Amniotic epithelial cell (primary cell): ENCODE measurements at places on chromosomes 4 and X.
A peak's percentile ranks its signal among the peaks of the same experiment; 100 is the strongest.

DNA sequence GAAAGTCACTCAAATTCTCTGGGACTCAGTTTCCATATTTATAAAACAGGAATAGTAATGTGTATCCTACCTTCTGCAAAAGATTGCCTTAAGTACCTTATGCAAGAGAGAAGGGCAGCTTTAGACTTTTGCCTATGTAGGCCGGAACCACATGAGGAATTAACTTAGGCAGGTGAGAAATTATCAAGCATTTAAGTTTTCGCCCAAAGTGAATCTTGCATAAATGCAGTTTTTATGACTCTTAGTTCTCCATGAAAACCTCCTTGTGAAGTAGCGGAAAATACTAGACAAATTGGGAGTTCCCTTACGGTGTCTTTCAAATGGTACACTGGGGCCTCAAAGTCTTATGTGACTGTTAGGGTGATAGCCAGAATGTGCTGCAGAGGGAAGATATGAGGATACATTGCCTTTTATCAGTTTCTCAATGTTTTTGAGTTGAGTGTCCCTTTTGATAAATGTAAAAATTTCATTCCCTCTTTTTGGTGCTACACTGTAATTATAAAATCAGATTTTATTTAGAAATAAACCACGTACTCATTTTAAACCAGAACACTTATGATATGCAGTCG is 2.6 kb downstream of the SH2D1A start:
- no peak for DNase-seq

DNA sequence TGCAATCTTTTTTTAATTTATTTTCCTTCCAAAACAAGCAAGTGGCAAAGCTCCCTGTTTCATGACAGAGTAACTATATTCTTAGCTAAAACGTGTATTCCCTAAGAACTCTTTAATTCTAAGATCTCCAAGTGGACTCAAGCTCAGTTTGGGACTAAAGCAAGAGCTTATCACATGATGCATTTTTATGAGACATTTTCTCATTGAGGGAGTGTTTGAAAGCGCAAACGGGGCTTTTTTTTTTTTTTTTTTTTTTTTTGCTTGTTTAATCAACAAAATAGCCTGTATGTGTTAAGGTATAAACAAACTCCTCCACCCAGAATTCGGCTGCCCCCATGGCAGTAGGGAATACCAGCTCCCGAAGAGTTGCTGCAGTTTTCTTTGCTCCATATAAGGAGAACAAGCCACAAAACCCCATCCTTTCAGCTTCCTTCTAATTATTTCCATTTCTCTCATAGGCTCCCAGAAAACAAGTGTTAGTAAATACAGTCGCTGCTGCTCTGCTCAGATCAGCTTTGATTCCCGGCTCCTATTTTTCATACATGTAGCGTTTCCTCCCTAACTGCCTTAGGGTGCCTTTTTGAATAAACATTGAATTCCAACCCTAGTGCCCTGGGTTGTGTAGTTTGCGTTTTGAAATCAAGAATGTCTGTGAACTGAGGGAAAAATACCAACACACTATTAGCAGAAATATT is 669 bp upstream of the PPARGC1A start:
- DNase-seq: no peak

GRCh38 chrX:125137521-125137920 is 182.2 kb upstream of the TEX13C start:
- DNase-seq: no peak

- DNase-seq: peak; percentile 33
These were observed 402 bp upstream of the UPRT start for GRCh38 chrX:75273483-75273882.

DNA sequence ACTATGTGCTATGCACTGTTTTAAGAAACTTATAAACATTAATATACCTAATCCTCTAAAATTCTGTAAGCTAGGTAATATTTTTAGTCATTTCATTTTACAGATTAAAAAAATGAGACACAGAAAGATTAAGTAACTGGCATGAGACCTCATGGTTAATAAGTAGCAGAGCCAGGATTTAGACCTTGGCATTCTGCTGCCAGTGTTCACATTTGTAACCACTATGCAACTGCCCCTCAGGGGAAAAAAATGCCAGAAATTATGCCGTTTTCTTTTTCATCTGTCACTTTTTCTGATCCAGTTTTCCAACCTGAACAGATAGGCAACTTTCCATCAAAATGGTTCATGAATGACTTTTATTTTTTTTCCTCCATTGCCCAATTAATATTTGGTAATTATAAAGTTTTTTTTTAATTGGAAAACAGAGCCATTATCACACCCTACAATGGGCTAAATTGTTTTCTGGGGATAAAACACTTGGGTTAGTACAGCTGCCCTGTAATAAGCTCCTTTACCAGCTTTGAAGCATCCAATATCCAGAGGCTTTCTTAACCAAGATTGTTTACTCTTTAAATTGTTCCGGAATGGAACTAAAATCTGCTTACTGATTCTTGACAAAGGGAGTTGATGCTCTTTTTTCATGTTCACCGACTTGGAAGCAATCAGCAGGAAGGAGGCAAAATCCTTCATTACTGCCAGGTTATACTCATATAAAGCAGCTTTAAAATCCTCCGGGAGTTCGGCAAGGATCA is 56.4 kb upstream of the DDX60 start:
- DNase-seq: no peak

GRCh38 chr4:66032571-66032970 is 362.3 kb upstream of the EPHA5 start:
- DNase-seq: peak; percentile 21

DNA sequence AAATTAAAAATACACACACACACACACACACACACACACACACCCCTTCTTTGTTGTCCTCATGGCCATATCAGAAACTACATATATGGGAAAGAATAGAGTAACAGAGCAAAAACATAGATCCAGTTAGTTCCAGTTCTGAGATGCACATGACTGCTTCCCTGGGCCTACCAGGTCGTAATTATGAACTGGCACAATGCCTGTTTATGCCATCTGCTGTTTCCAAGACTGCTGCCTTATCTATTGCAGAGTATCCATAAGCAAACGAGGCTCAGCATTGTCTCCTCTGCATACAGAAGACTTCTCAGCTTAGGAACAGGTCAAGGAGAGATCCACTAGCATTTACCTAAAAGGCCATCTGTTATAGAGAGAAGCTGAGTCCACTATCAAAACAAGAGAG is 789.0 kb downstream of the TECRL start:
- DNase-seq: no peak

- DNase-seq: peak; percentile 38
These were observed 329.3 kb upstream of the RPS6KA3 start for GRCh38 chrX:20595928-20596575.

GRCh38 chr4:165006456-165006855 is 25.3 kb upstream of the TRIM60 start:
- no peak for DNase-seq

DNA sequence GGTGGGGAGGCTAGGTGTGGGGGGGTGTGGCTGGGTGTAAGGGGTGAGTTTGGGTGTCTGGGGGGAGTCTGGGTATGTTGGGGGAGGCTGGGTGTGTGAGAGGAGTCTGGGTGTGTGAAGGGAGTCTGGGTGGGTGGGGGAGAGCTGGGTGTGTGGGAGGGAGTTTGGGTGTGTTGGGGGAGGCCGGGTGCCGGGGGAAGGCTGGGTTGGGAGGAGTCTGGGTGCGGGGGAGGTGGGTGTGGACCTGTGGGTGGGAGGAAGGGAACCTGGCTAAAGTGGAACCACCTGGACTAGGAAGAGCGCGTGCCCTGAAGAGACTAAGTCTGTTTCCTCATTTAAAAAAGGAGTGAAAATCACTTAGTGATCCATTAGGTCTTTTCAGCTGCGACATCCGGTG is 18.3 kb downstream of the SPON2 start:
- DNase-seq: no peak

DNA sequence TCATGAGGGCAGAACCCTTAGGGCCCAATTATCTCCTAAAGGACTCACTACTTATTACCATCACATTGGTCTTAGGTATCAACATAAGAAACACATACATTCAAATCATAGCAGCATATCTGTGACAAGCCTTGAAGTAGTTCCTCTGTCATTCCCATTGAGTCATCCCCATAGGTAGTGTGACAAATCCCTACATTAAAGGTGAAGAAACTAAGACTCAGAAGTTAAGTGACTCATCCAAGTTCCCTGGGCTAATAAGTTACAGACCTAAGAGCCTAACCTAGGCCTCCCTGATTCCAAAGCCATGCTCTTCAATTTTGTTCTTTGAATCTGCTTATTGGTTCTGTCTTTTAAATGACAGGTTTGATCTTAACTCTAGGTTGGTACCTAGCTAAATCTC is 58.2 kb downstream of the CD38 start:
- no peak for DNase-seq

DNA sequence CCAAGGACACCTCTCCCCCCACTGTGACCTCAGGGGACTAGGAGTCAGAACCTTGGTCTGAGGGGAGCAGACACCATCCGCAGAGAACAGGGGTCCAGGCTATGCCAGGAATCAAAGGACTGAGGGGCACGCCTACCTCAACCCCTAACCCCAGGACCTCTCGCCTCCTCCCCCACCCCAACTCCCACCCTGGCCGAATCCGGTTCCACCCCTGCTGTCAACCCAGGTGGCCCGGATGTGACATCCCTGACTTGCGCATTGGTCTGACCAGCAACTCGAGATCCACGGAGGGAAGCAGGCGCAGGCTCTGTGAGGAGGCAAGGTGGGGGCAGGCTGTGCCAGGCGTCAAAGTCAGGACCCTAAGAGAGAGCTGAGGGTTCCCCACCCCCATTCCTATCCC is 468 bp upstream of the MAGEA4 start:
- DNase-seq: no peak

DNA sequence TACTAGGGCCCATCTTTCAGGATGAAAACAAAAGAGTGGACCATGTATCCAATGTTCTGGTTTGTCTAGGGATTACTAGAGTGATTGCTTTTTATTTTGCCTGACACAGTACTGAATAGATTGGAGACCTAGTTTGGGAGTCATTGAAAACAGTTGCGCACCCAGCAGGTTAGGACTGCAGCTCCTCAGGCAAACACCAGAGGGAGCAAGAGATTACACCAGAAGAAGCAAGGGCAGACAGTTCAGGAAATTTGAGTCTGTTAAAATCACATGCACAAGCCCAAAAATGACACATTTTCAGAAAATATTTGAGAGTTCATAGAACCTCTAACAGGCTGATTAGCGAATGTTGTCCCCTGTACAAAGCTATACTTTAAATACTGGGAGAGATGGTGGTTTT is 55.6 kb downstream of the CYLC1 start:
- peak; percentile 3 for DNase-seq

DNA sequence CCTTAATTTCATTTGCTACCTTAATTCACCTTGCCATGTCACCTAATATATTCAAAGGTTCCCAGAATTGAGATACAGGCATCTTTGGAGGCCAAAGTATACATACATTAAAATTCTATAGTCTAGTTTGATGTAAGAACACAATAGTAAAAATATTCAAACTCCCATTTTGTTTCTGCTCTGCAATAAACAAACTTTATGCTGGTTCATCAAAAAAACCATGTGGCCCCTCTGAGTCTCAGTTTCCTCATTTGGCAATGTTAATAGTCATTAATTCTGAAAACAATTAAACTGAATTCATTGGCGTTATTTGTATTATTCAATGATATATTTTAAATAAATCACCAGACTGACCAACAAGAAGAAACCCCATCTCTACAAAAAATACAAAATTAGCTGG is 639.4 kb upstream of the INTU start:
- no peak for DNase-seq

DNA sequence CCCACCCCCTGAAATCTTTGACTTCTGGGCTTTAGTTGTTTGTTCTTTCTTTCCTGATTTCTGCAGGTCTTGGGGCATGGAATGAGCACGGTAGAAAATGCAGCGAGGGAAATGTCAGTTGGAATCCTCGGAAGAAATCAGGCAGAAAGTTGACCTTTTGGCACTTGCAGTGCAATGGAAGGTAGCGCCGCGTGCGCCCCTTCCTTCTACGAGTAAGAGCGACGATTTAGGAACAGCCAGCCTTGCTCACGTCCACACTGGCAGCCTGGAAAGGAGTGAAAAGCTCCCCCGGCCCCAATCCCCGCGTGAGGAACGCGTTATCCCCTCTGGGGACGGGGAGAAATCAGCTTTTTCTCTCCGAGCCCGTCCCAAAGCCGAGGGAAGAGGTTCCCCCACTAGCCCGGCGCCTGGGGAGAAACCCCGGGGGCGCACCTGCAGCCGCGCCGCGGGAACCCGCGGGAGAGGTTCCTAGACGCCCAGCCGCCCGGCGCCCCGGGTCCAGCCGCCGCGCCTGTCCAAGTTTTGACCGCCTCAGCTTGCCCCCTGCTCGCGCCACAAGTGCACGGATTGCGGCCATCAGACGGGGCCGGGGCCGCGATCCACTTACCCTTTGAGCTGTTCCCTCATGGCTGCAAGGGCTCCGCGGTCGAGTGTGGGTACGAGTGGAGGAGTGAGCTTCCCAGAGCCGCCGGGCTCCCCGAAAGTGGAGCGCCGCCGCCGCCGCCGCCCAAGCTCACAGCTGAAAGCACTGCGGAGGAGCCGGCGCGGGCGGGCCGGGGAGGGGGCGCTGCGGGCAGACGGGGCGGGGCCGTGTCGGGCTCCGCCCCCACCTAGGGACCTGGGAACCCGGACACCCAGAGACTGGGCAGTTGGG is 194.6 kb upstream of the FTHL17 start:
- DNase-seq: no peak

DNA sequence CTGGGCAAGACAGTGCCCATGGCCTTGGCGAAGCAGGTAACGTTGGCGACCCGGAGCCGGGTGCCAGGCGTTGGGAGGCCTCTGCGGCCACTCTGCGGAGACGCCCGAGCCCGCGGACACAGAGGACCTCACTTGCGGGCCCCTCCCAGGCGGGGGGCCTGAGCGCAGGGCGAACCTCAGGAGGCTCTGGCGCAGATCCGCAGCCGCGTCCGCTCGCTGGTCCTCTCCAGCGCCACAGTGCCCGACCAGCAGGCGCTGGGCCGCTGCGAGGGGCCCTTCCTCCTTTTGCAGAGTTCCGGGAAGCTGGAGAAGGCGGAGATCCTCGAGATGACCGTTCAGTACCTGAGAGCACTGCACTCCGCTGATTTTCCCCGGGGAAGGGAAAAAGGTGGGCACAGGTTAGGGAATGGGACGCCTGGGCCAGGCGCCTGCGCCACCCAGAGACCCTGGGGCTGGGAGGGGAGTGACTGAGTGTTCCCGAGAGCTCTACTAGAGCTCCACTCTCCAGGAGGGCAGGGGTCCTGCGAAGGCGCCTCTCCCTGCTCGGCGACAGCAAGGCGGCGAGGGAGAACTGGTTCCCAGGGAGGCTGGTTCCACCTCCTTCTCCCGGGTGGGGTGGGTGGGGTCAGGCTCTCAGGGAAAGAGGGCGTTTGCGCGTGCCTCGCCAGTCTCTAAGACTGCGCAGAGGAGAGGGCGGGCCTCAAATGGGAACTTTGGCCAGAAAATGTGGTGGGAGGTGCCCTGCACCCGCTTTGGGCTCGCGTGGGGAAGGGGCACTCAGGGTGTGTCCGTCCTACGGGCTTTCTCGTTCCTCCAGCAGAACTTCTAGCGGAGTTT is 1.4 kb downstream of the HELT start:
- DNase-seq: no peak

- DNase-seq: no peak
These were observed 21.4 kb downstream of the IL3RA start for GRCh38 chrX:1357993-1358392.

DNA sequence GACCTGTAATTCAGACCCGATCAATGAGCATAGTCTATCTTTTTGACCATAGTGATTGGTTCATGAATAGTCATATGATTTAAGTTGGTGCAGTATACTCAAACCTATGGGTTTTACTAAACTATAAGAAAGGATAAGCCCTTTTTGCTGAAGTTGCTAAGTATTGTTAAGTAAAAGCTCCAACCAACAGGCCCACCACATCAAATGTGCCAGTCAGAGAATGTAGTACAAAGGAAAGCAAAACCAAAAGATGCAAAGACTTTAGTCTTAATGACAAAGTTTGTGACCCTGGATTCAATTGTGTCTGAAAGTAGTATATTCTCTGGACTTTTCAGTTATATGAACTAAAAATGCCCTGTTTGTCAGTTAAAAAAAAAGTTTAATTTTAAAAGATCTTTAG is 208.1 kb upstream of the TET2 start:
- DNase-seq: no peak
